Small intestine (tissue), 16 donors: ENCODE measurements at places on chromosomes 6 and 20.

GRCh38 chr6:19603721-19604120, 233.4 kb upstream of the ID4 start:
- DNase-seq: no peak

DNA sequence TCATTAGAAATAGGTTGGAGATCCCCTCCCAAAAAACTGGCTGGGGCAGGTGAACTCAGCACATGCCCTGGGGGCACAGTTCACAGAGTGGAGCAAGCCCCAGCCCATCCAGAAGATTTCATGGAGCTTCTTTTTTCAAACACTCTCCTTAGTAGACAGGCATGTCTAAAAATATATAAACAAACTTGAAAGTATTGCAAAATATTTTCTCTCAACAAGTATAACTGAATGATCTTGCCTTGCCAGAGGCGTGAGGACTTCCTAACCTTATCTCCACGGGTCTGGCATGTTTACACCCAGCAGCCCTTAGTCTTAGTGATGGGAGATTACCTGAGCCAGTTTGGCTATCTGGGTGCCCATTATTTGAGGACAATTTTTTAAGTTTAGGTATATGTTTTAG, 107.1 kb downstream of the QRSL1 start:
- DNase-seq: no peak

GRCh38 chr6:12595161-12595811, 121.3 kb upstream of the PHACTR1 start:
- no peak for DNase-seq

- no peak for DNase-seq
Observed at GRCh38 chr6:53233309-53233708, 84.7 kb upstream of the GCM1 start.

- no peak for DNase-seq
Observed at GRCh38 chr6:28900577-28901256, 23.1 kb downstream of the TRIM27 start.

DNA sequence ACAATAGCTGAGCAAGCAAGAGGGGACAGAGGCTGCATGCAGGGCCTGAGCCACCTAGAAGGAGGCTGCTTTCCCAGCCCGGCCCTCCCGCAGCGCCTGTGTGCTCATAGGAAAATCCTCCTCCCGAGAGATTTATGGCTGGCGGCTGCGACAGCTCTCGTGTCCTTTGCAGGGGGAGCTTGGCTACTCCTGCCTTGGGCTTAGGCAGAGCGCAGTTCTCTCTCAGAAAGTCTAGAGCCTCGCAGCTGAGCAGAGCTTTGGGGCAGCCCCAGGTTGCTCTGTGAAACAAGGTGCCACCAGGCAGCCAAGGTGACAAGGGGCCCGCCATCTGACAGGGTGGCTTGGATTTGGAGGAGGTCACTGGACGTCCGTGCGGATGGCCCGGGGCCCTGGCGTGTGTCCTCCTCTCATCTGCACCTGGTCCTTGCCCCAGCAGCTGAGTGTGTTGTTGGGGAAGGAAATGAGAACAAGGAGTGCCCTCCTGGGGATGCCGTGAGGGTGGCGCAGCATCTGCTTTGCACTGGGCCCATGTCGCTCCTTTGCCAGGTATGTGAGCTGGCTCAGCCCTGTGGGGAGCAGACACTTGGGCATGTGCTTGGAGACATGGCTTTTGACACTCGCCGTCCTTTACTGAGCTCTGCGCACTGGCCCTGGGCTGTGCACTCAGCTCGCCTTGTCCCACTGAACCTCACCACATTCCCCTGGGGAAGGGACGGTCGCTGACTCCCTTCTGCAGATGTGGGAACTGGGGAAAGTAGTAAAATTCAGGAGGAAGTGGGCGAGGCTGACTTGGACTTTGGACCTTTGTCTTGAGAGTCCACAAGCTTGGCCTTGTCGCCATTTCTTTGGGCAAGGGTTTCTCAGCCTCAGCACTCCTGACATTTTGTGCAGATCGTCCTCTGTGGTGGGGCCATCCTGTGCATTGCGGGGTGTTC, 41.9 kb downstream of the EDN3 start:
- peak; percentile 48 for DNase-seq

DNA sequence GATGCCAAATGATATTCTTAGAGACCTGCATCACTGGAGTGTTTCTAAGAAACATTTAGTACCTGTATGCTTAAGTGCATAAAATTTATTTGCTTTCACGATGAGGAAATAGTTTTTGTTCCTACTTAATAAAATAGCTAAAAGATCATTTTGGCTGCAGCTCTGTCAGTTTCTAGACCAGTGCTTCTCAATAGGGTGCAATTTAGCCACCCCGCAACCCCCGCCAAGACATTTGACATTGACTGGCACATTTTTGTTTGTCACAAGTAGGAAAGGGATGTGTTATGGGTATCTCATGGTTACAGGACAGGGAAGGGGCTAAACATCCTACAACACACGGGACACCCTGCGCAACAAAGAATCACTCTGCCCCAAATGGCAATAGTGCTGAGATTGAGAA, 335.7 kb upstream of the HSF2 start:
- DNase-seq: no peak

DNA sequence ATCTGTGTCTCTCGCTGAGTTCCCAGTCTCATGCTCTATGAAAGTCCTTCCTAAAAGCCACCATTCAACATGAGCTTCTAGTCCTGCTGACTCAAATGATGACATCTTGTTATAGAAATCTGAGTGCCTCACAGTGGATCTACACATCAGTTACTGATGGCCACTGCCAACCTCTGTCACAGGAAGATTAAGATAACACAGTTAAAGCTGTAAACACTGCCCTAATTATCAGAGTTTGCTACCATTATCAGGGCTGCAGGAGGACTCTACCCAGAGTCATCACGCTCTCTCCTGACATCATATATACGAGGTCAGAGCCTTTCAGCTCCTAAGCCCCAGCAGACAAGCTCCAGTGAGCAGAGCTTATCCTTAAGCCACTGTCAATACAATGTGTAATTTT, 63.2 kb downstream of the HIVEP2 start:
- DNase-seq: peak; percentile 73

GRCh38 chr20:49583669-49584417, 15.9 kb upstream of the PTGIS start:
- peak; percentile 93 for DNase-seq

DNA sequence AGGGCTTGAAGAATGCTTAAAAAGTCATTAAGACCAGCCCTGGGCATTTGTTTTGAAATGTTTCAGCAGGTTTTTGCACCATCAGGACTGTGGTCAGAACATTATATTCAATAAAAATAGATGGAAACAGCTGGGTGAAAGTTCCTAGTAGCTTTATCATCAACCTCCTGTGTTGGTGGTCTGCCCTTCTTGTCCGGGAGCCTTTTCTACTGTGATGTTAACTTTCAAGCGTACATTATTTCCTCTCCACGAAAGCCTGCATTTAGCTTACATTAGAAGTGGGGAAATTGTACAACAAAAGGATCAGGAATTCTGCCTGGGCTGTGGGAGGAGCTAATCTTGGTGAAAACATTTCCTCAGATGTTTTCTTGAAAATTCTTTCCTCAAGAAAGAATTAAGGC, 71.1 kb downstream of the LAMA4 start:
- no peak for DNase-seq

- no peak for DNase-seq
Observed at GRCh38 chr6:111950661-111951496, 77.6 kb upstream of the FYN start.
